GM19239 (cell line): ENCODE measurements at places on chromosomes 1 and 21.

DNA sequence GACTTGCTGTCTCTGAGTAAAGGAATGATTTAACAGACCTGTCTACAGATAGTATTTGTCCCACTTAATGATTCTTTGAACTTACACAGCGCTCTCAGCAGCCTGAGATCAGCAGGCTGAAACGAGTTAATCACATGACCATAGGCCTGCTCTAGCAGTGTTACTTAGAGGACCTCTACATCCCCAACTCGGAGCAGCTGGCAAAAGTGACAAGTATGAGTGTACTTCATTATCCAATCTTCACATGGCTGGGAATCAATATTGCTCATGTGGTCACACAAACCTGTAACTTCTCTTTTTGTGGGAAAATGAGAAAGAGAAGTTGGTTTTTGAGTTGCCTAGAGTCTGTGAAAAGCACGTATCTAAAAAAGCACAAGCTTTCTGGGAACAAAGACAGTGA is 11.4 kb upstream of the ATP13A2 start:
- DNase-seq = no peak

DNA sequence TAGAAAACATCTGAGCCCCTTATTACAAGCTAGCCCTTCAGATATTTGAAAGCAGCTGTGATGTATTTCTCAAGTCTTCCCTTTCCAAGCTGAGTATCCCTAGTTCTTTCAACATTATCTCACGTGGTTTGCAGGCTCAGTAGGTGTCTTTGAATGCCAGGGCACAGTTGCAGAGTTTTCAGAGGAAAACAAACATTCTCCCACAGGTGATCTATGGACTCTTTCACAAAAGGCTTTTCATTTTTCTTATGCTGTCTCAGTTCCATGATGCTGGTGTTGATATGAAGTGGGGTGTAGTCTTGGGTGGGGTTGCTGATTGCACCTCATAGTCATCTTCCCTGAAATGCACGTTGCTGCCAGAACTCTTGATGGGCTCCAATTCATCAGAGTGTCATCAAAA is 17.3 kb downstream of the CACNA1E start:
- DNase-seq = no peak

DNA sequence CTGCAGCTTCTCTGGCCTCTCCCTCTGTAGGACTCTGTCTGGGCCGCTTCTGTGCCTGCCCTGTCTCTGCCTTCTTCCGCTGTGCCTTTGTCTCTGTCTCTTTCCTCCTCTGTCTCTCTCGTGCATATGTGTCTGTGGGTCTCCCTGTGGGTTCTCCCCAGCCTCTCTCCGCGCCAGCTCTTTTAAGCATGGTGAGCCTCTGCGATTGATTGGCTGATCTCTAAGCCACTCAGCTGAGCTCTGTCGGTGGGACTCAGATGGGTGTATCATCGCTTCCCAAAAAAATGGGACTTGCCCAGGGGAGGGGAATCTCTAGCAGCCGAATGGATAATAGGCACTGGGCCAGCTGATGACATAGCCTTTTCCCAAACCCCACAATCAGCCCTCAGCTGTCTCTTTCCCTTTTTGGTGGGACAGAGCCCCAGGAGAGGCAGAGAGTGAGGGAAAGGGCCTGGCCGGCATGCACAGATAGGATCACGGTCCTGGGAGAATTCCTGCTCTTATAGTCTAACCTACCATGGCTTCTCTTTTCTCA is at the start of gene ADAMTS4:
TSS of gene ADAMTS4 (minus strand) at position 158 of the 535 bp plus-strand sequence. CDS start 427 bp downstream, outside the sequence.
- DNase-seq = no peak

DNA sequence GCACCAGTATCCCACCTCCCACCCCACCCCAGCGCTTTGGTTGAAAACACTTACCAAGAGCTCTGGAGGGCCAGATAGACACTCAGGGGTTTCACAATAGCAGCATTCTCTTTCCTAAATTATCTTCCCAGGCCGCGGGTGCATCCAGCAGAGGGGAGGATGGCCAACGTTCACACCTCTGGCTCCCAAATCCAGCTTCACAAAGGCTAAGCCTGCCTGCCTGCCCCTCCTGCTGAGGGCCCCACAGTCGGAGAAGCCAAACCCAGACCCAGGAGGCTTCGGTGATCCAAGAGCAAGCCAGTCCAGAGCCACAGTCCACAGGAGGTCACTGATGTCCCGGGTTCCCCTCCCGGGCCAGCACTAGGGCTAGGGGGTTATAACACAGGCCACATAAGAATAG is 231.9 kb downstream of the TRABD2B start:
- DNase-seq = no peak

DNA sequence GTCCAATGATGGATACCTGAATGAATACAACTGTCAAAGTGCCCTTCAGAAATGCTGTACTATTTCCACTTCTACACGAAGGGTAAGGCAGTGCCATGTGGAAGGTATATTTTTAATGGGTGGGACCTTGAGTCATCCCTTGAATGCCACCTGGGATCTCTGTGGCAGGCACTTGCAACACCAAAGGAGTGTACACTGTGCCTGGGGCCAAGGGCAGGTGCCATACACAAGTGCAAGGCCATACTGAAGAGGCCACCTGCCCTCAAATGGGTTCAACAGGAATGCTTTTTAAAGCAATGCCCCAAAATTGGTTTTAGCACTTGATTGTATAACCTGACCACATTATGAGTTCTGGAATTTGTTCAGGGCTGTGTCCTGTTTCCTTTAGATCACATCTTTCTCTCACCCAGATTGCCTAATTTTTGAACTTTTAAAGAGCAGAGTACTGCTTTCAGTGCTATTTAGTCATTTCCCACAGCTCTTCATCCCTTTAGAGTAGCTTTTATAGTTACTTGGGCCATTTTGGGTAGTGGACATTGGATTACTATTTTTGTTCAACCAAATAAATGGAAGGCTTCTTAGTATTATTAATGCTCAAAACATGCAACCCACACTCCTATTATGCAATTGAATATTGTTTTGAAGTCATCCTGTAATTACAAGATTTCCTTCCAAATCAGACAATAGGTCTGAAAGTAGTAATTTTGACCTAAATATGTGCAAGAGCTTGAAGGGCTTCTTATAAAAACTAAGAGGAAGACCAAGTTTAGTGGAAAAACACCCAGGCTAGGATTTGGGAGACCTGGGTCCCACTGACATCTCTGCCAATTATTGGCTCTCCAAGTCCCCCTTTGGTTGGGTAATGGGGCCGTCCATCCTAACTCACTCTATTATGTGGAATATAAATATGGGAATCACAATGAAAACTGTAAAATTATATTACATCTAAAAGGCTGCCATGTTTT is 57.2 kb downstream of the LEPR start:
- no peak for DNase-seq

GRCh38 chr1:116166655-116167054 is 55.5 kb downstream of the MAB21L3 start:
- no peak for DNase-seq

- DNase-seq = no peak
Measured at GRCh38 chr1:56060906-56061305, 518.5 kb downstream of the PLPP3 start.

DNA sequence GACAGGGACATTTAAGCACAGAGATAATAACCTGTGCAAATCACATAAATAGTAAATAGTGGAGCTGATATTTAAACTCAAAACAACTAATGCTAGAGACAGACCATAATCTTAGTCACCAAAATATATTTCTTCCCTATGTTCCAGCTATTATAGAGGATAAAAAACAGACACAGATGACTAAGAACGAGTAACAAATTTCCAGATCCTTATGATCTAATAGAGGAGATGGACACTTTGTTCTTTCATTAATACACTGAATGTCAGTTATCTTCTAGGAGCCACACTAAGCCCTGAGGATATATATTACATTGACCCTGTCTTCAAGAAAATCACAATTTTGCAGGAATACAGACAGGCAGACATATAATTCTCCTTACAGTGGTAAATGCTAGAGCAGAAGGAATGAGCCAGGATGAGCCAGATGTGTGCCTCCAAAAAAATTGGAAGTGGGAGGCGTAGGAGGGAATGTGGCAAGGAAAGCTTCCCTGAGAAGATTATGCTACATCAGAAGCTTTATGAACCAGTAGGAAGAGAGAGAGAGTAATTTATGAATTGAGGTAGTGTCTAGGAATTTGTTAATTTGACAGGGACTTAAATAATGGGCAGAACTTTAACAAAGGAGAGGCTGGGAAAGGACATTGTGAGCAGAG is 395.4 kb upstream of the BEND5 start:
- no peak for DNase-seq

GRCh38 chr1:6178751-6179563 is 1.2 kb downstream of the CHD5 start:
- DNase-seq = no peak

DNA sequence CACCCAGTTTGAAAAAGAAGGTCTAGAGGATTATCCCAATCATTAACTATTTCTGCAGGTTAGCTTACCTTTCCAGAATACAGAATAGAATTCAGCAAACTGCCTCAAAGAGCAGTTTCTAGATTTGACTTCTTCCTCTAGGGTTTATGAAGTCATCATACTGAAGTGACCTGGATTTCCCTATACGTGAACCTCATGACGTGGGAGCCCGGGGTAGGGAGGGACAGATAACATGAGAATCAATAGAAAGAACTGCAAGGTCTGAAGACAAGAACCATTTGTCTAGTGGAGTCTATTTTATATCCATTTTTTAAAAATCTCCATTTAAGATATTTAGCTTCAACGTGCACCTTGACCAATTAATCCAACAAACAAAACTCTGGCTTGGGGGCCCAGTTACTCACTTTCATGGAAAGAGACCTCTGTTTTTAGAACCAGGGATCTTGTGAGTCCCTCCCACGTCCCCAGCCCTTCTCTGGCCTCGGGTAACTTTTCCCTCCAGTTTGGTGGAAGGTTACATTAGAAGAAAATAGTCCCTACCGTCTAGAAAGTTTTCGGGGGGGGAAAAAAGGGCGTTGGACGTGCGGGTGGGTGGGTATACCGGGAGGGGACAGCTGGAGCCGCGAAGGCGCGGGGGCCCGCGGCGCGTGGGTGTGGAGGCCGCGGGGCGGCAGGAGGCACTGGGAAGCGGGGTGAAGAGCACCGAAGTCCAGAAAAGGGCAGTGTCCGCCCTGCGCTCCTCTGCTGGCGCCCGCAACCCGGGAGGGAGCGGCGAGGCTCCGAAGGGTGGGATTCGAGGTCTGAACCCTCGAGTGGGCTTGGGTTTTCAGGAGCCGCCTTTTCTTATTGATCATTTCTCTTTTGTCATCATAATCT is 13.8 kb upstream of the POGZ start:
- no peak for DNase-seq

DNA sequence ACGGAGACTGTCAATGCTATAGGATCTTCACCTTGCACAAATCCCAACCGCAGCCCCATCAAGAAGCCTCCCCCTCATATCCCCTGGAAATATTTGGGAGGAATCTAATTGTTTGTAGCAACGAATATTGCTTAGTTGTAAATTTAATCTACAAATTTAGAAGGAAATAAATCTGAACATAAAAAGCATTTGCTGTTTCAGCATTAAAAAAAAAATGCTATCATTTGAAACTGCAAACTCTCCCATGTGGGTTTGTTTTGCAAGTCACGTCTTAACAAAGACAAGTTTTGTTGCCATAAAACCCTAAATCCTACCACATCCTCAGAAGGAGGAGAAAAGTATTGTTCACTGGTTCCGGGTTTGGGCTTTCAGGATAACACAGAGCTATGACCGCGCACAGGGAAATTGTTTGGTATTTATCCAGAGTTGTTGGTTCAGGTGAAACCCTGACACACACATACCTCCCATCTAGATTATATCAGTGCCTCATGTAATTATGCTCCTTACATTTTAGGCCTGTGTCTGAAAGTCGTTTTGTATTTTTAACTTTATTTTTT is 279.6 kb downstream of the TM2D1 start:
- no peak for DNase-seq

DNA sequence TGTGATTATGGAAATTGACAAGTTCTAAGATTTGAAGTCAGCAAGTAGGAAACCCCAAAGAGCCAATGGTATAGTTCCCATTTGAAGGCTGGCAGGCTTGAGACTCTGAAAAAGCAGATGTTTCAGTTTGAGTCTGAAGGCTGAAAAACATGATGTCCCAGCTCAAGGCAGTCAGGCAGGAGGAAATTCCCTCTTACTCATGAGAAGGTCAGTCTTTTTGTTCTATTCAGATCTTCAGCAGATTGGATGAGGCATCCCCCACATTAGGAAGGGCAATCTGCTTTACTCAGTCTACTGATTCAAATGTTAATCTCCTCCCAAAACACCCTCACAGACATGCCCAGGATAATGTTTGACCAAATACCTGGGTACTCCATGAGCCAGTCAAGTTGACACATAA is 372.5 kb upstream of the ST6GALNAC5 start:
- DNase-seq = no peak

- DNase-seq = no peak
Measured at GRCh38 chr1:243758647-243759046, 91.4 kb downstream of the AKT3 start.

GRCh38 chr1:237804516-237804915 is 86.2 kb downstream of the ZP4 start:
- DNase-seq = no peak

- no peak for DNase-seq
Measured at GRCh38 chr1:24888971-24889676, 41.0 kb downstream of the RUNX3 start.

- no peak for DNase-seq
Measured at GRCh38 chr1:48099072-48099773, 102.0 kb upstream of the TRABD2B start.

DNA sequence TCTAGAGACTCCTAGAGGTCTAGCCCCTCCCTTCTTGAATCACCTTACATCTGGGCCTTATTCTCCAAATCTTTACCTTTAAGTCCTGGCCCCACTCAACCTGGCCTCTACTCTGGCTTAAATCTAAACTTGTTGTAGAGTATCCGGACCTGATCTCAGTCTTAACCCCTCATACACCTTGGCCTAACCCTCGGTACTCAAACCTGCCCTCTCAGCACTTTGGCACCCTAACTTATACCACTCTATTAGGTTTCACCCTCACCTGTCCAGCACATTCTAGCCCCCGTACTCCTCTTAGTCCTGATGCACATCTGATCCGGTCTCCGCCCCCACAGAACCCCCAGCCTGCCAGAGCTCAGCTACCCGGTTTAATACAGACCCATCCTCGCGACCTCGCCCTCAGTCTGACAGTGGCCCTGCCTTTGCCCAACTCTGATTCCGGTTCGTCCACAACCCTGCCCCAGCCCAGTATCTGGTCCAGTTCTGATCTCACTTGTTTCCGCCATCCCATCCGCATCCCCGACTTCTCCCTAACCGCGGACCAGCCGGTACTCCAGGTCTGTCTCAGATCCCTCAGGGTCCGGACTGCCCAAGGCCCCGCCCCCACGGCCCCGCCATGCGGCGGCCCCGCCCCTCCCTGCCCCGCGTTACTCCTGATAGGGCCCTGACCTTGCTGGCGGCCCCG is 1.5 kb downstream of the TRIM62 start:
- no peak for DNase-seq

DNA sequence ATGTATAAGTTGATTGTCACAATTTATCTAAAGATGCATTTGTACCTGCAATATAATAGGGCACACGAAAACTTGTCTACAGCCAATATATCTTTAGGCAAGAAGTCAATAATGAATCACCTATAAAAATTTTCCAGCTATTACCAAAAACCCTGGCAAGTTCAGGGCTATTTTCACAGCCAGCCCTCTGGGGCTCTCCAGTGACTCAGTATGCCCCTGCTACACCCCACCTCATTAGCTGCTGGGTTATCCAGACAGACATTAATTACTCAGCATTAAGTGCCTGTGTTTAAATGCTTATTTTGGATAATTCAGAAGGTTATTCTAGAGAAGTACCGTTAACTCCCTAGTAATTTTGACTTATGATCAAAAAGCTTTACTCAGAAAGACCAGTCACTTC is 220.2 kb downstream of the TBX15 start:
- DNase-seq = no peak
